Right atrium auricular region (tissue), 2 donors: ENCODE measurements at places on chromosomes 11 and 22.

DNA sequence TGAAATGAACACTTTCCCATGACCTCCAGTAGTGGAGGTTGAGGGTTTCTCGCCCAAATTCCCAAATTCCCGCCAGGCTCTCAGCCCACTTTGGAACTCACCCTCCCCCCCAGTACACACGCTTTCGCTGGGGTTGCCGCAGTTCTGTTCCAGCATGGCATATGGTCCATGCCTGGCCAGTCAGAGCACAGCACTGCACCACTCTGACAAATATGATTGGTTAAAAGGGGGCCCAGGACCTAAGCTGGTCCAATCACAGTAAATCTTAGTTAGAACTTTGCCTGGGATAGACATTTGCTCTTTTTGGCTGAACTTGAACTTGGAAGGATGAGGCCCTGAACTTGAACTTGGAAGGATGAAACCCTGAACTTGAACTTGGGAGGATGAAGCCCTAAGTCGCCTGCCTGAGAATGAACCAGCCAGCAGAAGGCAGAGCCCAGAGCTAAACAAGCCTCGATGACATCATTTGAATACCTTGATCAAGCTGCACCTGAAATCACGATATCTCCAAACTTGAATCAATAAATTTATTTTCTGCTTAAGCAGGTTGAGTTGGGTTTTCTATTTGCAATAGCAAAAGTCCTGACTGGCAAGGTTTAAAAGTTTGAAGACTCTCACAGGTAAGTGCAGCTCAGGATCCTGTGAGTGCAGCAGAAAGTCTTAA, 12.6 kb upstream of the SSTR3 start:
- H3K27me3 ChIP-seq, result no peaks in the 10 kb centered on the region
- DNase-seq, result no peak
- H3K27ac ChIP-seq, result no peak overlapping the region
- H3K4me1 ChIP-seq, result peaks cover 6% of the 10 kb centered on the region
- H3K36me3 ChIP-seq, result no peaks in the 10 kb centered on the region
- H3K4me3 ChIP-seq, result no peak overlapping the region

DNA sequence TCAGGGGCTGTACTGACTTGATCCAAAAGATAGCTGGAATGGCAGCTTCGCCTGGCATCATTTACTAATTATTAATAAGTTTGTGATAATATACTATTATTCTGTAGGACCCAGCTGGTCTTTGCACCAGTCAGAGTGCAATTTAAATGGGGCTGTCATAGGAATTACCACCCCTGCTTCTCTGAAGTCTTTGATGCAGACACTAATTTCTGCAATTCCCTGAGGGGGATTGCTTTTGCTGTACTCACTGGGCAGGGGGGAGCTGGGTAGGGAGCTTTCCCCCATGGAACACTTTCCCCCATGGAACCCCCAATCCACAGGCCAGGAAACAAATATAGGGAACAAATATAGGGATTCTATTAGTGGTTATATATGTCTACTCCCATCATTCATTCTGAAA, 54.9 kb upstream of the TSKU start:
- no peaks in the 10 kb centered on the region for H3K4me1 ChIP-seq
- H3K36me3 ChIP-seq, result no peaks in the 10 kb centered on the region
- H3K27ac ChIP-seq, result no peak overlapping the region
- no peak for DNase-seq
- H3K27me3 ChIP-seq, result no peaks in the 10 kb centered on the region

GRCh38 chr11:94066901-94067429, 45.8 kb downstream of the HEPHL1 start:
- H3K4me1 ChIP-seq, result no peaks in the 10 kb centered on the region

DNA sequence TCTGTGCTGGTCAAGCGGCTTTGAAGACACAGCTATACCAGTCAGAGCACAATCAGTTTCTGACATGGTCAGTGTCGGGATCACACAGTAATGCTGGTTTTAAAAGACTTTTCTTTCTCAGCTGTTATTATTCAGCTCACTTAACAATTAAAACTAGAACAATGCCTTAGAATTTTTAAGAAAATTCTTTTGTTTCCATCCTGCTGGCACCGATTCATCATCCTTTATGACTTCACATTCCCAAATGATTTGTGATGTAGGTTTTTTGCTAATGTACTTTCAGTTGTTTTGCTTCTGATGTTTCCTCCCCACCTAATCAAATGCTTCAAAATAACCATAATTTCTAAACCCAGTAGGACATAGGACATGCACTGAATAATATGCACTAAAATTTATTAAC, 34.5 kb upstream of the OLFML1 start:
- no peak overlapping the region for H3K4me3 ChIP-seq
- H3K27ac ChIP-seq, result no peak overlapping the region
- H3K4me1 ChIP-seq, result no peaks in the 10 kb centered on the region

GRCh38 chr11:14059491-14059890, 97.0 kb downstream of the SPON1 start:
- no peak for DNase-seq
- no peaks in the 10 kb centered on the region for H3K27me3 ChIP-seq
- no peaks in the 10 kb centered on the region for H3K4me1 ChIP-seq
- H3K36me3 ChIP-seq, result no peaks in the 10 kb centered on the region

GRCh38 chr11:34030382-34030781, 21.1 kb upstream of the CAPRIN1 start:
- no peak overlapping the region for H3K27ac ChIP-seq
- no peak for DNase-seq
- H3K4me1 ChIP-seq, result no peaks in the 10 kb centered on the region
- no peaks in the 10 kb centered on the region for H3K27me3 ChIP-seq

GRCh38 chr22:37983860-37984791, at the start of gene SOX10:
Gene SOX10, minus strand, starts transcription at chr22:37984555. Its CDS starts 771 bp downstream, at chr22:37983784.
- no peaks in the 10 kb centered on the region for H3K36me3 ChIP-seq
- no peaks in the 10 kb centered on the region for H3K27me3 ChIP-seq
- no peaks in the 10 kb centered on the region for H3K4me1 ChIP-seq
- peak within 1 kb of the TSS; percentile 26 for H3K4me3 ChIP-seq

- no peaks in the 10 kb centered on the region for H3K27me3 ChIP-seq
- H3K4me1 ChIP-seq, result peaks cover 44% of the 10 kb centered on the region
- no peak overlapping the region for H3K4me3 ChIP-seq
- no peak for DNase-seq
- no peak overlapping the region for H3K27ac ChIP-seq
- peaks cover 37% of the 10 kb centered on the region for H3K36me3 ChIP-seq
Observed at GRCh38 chr22:42796081-42796480, 61.0 kb downstream of the ARFGAP3 start.

- H3K27me3 ChIP-seq, result no peaks in the 10 kb centered on the region
- H3K4me1 ChIP-seq, result no peaks in the 10 kb centered on the region
- no peak overlapping the region for H3K27ac ChIP-seq
- no peak overlapping the region for H3K4me3 ChIP-seq
Observed at GRCh38 chr22:43563571-43563970, 151.8 kb downstream of the MPPED1 start.

- no peak overlapping the region for H3K27ac ChIP-seq
- H3K27me3 ChIP-seq, result no peaks in the 10 kb centered on the region
- DNase-seq, result no peak
- no peaks in the 10 kb centered on the region for H3K36me3 ChIP-seq
- H3K4me1 ChIP-seq, result no peaks in the 10 kb centered on the region
- H3K4me3 ChIP-seq, result no peak overlapping the region
Observed at GRCh38 chr11:113059548-113059947, 98.3 kb downstream of the NCAM1 start.

GRCh38 chr11:1382831-1383607, 6.7 kb upstream of the BRSK2 start:
- H3K27me3 ChIP-seq, result no peaks in the 10 kb centered on the region
- peak overlapping the region; percentile 55 for H3K27ac ChIP-seq
- no peaks in the 10 kb centered on the region for H3K36me3 ChIP-seq
- H3K4me1 ChIP-seq, result no peaks in the 10 kb centered on the region

GRCh38 chr11:74603845-74604244, 11.5 kb downstream of the POLD3 start:
- no peak overlapping the region for H3K27ac ChIP-seq
- no peaks in the 10 kb centered on the region for H3K4me1 ChIP-seq

GRCh38 chr11:60183591-60184205, 815 bp upstream of the MS4A6A start:
- DNase-seq, result no peak
- H3K4me1 ChIP-seq, result no peaks in the 10 kb centered on the region
- no peaks in the 10 kb centered on the region for H3K36me3 ChIP-seq
- no peak overlapping the region for H3K4me3 ChIP-seq
- H3K27ac ChIP-seq, result peak overlapping the region; percentile 53
- no peaks in the 10 kb centered on the region for H3K27me3 ChIP-seq

GRCh38 chr11:61921446-61921845, 4.1 kb upstream of the RAB3IL1 start:
- no peaks in the 10 kb centered on the region for H3K4me1 ChIP-seq
- H3K36me3 ChIP-seq, result no peaks in the 10 kb centered on the region
- DNase-seq, result peak; percentile 38
- no peak overlapping the region for H3K27ac ChIP-seq
- H3K27me3 ChIP-seq, result no peaks in the 10 kb centered on the region
- no peak overlapping the region for H3K4me3 ChIP-seq

- H3K4me3 ChIP-seq, result no peak overlapping the region
- no peaks in the 10 kb centered on the region for H3K27me3 ChIP-seq
Observed at GRCh38 chr11:63508009-63508408, 2.1 kb downstream of the LGALS12 start.

DNA sequence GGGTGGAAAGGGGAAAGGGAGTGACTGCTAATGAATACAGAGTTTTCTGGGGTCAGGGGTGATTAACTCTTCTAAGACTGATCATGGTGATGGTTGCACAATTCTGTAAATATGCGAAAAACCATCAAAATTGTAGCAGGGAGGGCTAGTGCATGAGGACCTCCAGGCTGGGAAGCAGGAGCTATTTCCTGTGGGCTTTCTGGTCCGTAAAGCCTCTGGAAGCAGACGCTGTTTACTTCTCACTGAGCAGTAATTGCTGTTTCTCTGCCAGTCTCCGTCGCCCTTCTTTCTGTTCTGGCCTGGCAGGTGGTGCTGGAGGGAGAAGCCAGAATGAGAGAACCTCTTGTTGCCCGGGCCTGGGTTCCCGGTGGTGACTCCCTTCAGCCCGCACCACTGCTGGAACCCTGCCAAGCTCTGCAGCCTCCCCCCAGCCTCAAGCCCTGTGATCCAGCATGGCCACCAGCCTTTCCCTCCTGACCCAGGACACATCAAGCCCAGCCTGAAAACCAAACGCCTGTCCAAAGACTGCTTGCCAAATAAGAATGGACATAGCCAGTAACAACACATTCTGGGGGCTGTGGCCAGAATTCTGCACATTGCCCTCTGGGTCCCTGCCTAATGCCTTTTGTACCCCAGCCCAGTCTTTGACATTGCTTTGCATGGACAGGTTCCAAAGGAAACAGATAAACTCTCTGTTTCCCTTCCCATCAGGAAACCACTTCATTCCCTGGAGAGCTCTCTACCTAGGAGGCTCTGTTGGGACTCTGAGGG, 201.0 kb upstream of the NAV2 start:
- no peak overlapping the region for H3K4me3 ChIP-seq
- DNase-seq, result peak; percentile 73
- no peaks in the 10 kb centered on the region for H3K4me1 ChIP-seq
- H3K27ac ChIP-seq, result peak overlapping the region; percentile 46
- H3K36me3 ChIP-seq, result no peaks in the 10 kb centered on the region

GRCh38 chr22:46936378-46936903, 174.0 kb downstream of the TBC1D22A start:
- H3K36me3 ChIP-seq, result no peaks in the 10 kb centered on the region
- H3K4me3 ChIP-seq, result no peak overlapping the region
- peak overlapping the region; percentile 47 for H3K27ac ChIP-seq
- no peak for DNase-seq

- peaks cover 22% of the 10 kb centered on the region for H3K36me3 ChIP-seq
- H3K27ac ChIP-seq, result no peak overlapping the region
- H3K4me3 ChIP-seq, result no peak overlapping the region
- no peaks in the 10 kb centered on the region for H3K4me1 ChIP-seq
Observed at GRCh38 chr11:118544647-118545010, 13.6 kb downstream of the TMEM25 start.

GRCh38 chr22:38750104-38750503, 5.7 kb downstream of the SUN2 start:
- no peaks in the 10 kb centered on the region for H3K4me1 ChIP-seq
- no peak for DNase-seq
- peaks cover 75% of the 10 kb centered on the region for H3K36me3 ChIP-seq
- H3K27me3 ChIP-seq, result no peaks in the 10 kb centered on the region

GRCh38 chr11:68040101-68040956, 1.5 kb downstream of the TCIRG1 start:
- DNase-seq, result peak; percentile 85
- peak overlapping the region; percentile 63 for H3K4me3 ChIP-seq
- no peaks in the 10 kb centered on the region for H3K27me3 ChIP-seq
- H3K4me1 ChIP-seq, result peaks cover 57% of the 10 kb centered on the region

DNA sequence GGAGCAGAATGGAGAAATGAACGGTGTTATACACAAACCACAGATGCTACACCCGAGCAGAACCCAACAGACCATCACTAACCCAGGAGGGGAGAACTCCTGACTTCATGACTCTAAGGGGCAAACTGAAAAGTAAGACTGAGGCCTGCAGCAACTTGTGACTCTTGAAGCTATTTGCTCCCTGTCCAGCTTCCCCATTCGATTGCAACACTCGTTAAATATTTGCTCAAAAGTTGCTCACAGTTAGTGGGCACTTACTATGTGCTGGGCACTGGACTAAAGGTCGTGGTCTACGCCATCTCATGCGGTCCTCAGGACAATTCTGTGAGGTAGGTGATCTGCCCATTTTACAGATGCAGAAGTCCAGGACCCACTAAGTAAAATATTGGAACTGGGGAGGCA, 9.5 kb upstream of the ADA2 start:
- H3K36me3 ChIP-seq, result no peaks in the 10 kb centered on the region
- H3K27me3 ChIP-seq, result no peaks in the 10 kb centered on the region
- no peaks in the 10 kb centered on the region for H3K4me1 ChIP-seq

DNA sequence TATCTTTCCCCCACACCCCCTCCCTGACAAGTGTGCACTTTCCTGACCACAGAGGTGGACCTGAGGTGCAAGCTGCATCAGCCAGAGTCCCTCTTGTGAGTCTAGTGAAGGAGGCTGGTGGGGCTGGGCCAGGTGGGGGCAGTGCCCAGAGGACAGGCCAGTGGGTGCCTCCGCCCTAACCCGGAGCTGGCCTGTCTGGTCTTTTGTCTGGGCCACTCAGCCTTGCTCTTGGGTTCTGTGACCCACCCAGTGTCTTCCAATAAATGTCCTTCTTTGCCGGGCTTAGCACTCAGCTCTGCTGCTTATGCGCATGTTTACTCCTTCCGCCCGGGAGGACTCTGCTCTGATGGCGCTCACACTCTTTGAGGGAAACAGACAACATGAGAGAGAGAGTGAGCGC, 526.2 kb downstream of the TBC1D22A start:
- DNase-seq, result no peak
- H3K4me1 ChIP-seq, result no peaks in the 10 kb centered on the region
- no peak overlapping the region for H3K4me3 ChIP-seq
- H3K27ac ChIP-seq, result no peak overlapping the region

GRCh38 chr11:93741882-93742226, 382 bp downstream of the C11orf54 start:
- H3K4me1 ChIP-seq, result no peaks in the 10 kb centered on the region
- peaks cover 31% of the 10 kb centered on the region for H3K36me3 ChIP-seq
- H3K27ac ChIP-seq, result peak overlapping the region; percentile 91
- DNase-seq, result no peak
- H3K27me3 ChIP-seq, result no peaks in the 10 kb centered on the region
- peak overlapping the region; percentile 92 for H3K4me3 ChIP-seq
